ENCODE measurements at places on chromosomes 6 and 20.

GRCh38 chr20:39799366-39799965, 837.3 kb downstream of the DHX35 start:
- no peak for DNase-seq

- DNase-seq: no peak
These were observed 128.7 kb upstream of the ECI2 start for GRCh38 chr6:4264081-4264480.

GRCh38 chr20:52175840-52176239, 15.7 kb downstream of the ZFP64 start:
- DNase-seq: no peak

GRCh38 chr6:34146801-34147592, 1.1 kb upstream of the GRM4 start:
- no peak for DNase-seq

DNA sequence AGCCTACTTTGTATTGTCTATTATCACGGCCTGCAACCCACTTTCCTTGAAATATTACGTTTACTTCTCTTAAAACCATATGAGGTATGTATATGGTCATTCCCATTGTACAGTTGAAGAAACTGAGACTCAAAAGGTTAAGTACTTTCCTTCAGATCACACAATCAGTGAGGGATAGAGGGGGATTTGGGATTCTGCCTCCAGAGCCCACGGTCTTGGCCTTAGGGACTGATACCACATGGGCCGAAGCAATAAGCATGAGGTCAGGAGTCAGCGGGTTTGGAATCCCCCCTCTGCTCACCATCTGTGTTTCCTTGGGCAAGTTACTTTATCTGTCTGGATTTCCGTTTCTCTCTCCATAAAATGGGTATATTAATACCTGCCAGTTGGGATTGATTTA, 19.4 kb upstream of the EPB41L1 start:
- no peak for DNase-seq

DNA sequence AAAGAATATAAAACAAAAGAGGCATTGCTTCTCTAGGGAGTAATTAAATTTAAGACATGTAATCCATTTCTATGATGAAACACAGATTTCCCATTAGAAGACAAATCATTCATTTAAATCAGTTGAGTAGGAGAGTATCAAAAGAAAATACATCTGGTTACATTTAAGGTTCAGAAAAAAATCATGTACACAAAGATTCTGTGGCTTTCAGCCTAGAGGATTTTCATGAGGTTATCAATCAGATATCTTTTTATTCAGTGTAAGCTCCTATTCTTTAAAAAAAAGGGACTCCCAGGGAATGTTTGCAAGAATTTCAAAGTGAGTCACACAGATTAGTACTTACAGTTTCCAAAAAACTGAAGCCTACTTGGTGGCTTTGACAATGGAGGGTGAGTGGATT, 24.9 kb downstream of the COL21A1 start:
- no peak for DNase-seq

DNA sequence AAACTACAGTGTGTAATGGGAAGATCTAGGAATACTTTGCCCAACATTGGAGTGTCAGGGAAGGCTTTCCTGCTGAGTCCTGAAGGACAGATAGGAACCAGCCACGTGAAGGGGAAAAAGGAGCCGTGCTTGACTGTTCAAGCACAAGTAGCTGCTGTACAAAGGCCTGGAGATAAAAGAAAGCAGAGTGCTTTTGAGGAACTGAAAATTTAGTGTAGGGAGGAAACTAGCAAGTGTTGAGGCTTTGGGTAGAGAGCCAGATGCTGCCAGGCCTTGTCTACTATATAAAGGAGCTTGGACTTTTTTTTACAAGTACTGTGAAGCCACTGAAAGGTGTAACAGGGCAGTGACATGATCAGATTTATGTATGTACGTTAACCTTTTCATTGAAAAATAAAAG, 39.0 kb downstream of the DSE start:
- DNase-seq: no peak

GRCh38 chr20:47191074-47191673, 165.3 kb downstream of the ZMYND8 start:
- DNase-seq: no peak

DNA sequence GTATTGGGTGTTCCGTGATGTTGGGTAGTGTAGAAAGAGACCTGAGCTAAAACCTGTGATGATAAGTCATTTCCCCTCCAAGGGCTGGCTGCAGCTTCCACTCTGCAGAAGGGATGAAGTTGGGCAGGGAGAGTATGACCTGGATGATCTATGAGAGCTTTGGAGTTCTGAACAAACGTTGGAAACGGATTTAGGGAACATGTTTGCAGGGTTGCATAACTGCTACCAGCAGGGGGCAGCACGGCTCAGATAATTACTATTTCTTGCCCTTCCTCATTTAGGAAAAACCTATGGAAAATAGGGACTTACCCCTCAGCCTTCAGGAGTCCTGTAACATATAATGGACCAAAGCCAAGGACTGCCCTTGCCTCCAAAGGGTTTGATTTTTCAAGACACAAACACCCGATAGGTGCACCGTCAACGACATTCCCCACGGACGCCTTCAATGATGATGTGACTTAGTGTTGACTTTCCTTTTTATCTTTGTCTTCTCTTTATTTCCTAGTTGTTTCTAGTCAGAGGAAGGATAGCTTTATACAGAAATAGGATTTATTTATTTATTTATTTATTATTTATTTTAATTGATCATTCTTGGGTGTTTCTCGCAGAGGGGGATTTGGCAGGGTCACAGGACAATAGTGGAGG, 164.9 kb upstream of the SASH1 start:
- no peak for DNase-seq

DNA sequence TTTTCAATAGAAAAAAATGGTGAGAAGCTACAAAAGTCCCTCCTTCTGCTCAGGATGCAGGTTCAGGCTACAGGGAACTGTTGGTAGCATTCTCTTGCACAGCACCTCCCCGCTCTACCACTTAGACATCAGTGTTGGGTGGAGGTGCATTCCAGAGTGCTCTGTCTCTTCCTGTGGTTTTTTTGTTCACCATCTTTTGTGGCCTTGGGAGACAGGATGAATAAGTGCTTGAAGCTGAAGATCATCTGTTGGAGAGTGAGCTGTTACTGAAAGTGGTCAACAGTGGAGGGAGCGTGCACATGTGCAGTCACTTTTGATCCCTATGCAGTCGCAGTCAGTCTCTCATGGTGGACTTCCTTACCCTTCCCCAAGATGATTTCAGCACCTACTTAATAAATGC, 16.6 kb upstream of the BTBD3 start:
- no peak for DNase-seq

DNA sequence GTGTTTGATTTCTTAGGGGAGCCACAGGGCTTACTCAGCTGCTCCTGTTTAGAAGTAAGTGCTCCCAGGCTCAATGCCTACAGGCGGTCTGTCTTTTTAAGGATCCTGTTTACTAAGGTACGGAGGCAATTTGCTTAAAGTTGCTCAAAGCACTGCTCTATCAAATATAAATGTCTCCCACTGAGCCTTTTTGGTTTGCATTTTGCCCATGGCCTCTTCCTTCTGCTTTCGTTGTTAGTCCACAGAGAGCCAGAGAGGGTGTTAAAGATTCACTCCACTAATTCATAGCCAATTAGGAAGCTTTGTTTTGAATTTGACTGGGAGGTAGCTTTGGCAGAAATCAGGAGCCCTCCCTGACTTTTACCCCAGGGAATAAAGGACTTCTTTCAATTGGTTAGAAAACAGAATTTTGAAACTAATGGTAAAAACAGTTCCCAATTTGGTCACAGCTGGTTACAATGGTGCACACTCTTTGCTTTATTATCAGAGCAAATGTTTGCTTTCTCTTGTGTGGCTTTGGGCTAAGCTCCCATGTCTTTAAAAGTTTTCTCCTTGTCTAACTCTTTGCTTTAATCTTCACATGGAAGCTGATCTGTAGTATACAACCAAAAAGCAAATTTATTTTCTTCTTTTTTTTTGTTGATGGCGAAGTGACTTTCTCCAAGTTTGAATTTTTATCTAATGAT, 126.2 kb downstream of the IMPG1 start:
- DNase-seq: no peak

DNA sequence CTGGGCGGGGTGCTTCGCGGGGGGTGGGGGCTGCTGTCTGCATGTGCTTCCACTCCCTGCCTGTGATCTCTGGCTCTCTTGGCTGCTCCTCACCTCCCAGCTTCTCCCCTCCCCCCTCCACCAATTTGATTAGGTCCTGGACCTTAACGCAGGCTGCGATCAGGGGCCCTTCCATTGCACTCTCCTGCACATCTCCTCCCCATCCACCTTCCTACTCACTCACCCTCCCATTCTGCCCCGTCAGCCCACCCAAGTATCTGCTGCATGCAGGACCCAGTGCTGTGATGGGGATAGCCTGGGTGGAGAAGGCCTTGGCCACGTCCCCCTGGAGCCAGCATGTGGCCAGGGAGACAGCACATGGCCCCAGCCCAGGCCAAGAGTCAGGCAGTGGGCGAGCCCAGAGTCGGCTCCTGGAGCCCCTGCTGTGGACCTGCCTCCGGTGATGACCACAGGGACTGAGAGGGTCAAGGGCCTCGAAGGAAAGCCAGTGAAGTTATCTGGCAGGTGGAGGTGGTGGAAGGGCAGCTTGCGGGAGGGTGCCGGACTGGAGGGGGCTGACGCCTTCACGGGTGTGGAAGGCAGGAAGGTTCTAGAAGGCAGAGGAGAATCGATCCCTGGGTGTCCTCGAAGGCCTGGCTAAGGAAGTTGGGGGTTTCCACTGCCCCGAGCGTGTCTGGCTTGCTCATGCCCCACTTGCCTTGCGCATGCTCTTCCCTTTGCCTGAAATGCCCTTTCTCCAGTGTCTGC, 40.7 kb downstream of the SRC start:
- DNase-seq: no peak

GRCh38 chr6:5199702-5200101, 61.0 kb downstream of the LYRM4 start:
- no peak for DNase-seq

DNA sequence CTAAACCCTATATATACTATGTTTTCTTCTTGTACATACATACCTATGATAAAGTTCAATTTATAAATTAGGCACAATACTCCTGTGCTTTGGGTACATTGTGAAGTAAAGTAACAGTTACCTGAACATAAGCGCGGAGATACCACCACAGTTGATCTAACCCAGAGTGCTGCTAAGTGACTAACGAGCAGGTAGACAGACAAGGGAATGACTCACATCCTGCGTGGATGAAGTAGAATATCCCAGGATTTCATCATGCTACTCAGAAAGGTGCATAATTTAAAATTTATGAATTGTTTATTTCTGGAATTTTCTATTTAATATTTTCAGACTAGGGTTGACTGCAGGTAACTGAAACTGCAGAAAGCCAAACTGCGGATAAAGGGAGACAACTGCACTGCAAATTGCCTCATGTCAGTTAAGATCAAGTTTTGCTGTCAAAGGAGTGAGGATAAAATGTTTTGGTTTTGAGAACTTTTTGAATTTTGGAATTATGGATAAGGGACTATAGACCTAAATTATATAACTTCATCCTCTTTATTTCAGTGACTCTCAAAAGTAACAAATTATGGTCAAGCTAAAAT, 14.4 kb downstream of the MKKS start:
- no peak for DNase-seq

DNA sequence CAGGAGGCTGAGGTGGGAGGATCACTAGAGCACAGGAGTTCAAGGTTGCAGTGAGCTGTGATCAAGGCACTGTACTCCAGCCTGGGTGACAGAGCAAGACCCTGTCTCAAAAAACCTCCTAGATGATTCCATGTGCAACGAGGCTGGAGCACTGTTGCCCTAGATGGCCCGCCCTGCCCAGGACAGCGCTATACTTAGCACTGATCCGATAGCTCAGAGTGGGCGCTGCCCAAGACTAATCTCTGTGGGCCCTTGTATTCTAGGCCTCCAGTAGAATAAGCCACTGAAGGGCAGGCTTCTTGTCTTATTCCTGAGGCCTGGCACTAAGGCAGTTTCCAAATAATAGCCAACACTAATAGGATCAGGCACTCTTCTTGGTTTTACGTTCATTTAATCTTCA, 41.0 kb downstream of the STK35 start:
- DNase-seq: no peak

DNA sequence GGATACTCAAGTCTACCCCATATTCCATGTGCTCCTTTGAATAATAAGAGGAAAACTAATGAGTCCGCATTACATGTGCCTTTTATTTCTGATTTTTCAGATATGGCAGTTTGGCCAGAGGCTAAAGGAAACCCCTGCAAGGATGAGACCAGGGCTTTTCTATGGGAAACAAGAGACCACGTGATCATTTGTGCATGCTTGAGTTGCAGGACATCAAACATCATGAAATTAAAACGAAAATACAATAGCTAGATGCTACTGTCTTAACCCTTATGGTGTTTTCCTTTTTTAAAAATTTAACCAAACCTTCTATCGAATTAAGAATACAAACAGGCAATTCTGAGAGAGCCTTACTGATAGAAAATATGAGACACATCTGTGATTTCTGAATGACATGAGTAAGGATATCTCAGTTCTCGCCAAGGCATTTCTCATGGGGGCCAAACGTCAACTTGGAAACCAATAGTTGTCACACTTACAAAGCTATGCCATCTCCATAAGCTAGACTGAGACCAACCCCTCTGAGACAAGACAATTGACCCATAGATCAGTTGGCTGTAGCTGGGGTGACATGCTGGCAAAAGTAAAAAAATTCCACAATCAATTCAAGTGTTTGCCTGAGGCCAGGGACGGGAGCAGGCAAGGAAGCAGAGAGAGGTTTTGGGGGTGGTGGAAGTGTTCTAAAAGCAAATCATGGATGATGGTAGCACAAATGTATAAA, 52.8 kb downstream of the RIPOR2 start:
- DNase-seq: no peak

GRCh38 chr6:119568580-119568979, 219.0 kb upstream of the MAN1A1 start:
- no peak for DNase-seq

DNA sequence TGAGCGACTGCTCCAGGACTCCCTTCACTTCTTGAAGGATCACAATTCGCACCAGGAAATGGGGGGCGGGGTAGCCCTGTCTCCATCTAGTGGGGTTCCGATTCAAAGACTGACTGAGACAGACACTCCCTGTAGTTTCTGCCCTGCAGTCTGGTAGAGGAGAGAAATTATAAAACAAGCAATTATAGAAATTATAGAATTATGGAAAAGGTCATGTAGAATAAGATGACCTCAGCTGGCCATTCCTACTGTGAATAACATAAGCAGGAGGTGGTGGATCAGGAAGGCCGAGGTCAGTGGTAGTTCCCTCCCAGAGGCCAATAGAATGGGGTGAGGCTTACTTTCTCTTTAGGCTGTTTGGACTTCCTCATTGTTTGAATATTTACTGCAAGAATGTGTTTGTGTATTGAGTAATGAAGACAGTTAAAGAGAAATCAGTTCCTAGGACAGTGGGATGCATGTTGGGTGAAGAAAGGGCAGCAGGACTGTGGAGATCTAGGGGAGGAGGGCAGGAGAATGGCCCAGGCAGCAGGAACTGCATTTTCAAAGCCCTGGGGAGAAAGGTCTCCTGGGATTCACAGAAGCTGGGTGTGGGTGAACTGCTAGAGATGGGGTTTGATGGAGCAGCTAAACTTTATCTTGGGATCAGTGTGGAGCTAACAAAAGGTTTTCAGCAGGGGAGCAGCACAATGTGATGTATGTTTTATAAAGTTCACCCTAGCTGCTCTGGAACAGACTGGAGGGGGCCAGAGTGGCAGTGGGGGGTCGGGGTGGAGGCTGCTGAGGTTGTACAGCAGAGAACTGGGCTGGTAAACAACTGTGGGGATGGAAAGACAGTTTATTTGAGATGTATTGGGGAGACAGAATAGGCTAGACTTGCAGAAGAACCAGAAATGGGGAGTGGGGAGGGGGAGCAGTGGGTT, 2.1 kb downstream of the ZNF341 start:
- DNase-seq: no peak

- DNase-seq: no peak
These were observed 254.1 kb downstream of the PRL start for GRCh38 chr6:22042706-22043105.

GRCh38 chr6:110398778-110399177, 16.6 kb downstream of the DDO start:
- DNase-seq: no peak
